ENCODE measurements at places on chromosomes 1 and 21.

DNA sequence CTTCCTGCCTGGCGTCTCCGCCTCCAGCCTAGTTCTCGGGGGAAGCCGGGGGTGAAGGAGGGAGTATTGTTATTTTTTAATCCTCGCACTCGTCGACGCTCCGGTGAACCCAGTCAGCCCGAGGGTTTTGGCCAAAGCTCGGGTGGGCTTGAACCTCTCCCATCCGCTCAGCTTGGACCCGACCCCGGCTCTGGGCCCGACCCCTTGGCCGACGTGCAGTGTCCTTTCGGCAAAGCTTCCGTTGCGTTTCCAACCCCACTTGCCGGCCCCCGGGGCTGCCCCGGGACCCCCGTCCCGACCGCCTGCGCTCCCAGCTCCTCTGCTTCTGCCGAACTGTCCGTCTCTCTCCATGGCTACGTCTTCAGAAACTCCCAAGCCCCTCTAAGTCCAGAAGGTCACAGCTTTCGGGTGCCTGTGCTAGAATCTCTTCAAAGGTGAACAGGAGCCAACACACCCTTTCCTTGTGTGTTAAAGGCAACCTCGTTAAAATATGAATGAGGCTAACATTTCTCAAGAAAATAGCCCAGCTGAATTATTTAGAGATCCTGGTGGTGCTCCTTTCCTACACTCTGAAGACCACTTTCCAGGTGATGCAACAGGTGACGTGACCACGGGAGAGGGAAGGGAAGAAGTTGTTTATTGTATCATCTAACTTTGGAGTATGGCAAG is 647 bp downstream of the DESI2 start:
- DNase-seq, result no peak

DNA sequence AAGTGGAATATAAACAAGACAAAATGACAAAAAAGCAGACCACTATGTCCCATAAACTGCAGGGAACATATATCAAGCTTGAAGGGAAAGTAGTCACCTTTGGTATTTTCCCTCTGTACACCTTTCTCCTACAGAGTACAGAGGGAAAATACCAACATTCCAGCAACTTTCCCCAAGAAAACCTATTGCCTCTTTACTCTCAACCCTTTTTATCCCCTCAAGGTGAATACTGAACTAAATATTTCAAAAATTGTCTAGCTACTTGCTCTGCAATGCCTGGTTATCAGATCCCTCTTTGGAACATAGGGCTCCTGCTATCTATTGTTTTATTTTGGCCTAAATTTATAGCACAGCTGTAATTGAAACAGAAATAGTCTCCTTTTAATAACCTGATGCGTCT is 15.8 kb downstream of the CTXND2 start:
- DNase-seq, result no peak

DNA sequence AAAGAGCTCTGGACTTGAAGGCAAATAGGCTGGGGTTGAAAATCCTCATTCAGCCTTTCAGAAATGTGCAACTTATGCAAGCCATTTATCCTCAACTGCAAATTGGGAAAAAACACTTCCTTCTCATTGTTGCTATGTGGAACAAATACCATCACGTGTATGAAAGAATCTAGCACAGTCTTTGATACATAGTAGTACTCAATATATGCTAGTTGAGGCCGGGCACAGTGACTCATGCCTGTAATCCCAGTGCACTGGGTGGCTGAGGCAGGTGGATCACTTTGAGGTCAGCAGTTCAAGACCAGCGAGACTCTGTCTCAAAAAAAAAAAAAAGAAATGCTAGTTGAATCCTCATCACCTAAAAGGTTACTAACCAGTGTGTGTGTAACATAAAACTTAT is 8.2 kb downstream of the PI4KB start:
- no peak for DNase-seq

- DNase-seq, result no peak
Measured at GRCh38 chr1:93519199-93519829, 71.4 kb downstream of the FNBP1L start.

DNA sequence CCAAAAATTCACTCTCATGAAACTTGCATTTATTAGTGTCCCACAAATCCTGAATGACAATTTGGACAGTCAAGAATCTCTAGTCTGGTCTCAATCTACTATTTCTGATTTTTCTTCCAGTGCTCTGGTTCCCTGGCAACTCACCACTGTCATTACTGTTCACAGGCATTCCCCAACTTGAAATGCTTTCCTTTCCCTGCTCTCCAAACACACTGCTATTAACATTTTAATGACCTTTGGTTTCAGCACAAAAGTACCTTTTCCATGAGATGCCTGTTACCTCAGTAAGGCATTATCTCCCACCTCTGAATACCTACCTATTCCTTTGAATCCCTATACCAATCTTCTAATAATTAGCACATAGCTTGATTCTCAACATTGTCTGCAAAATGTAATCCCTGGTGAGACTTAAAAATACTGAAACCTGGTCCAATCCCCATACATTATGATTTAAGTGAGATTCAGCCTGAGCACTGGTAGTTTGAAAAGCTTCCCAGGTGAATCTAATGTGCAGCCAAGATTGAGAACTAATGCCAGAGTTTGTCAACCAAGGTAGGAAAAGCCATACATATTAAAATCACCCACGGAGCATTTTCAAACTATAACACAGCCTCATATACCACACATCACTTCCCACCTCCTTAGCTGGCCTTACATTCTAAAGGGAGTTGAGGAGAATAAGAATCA is 11.7 kb upstream of the ANGPTL3 start:
- DNase-seq, result no peak

GRCh38 chr1:161781995-161782394 is 15.9 kb downstream of the ATF6 start:
- DNase-seq, result no peak

GRCh38 chr1:18134324-18135046 is 26.9 kb downstream of the IGSF21 start:
- DNase-seq, result peak; percentile 59

GRCh38 chr1:98256700-98257099 is 335.9 kb upstream of the DPYD start:
- DNase-seq, result no peak

DNA sequence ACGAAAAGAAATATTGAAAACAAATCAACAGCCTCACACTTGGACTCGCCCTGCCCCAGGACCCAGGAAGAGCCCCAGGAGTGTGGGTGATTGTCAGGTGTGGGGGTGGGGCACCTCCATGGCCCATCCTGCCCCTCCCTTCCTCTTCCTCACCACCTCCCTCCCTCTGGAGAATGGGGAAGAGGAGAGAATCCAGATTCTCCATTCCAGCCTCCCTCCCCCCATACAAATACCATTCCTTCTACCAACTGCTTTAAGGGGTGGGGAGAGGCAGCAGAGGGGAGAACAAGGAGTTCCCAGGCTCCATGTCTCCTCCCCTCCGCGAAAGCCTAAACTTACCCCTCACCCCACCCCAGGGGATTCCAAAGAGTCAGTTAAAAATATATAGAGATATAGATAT is 36.7 kb downstream of the MEF2D start:
- DNase-seq, result no peak

DNA sequence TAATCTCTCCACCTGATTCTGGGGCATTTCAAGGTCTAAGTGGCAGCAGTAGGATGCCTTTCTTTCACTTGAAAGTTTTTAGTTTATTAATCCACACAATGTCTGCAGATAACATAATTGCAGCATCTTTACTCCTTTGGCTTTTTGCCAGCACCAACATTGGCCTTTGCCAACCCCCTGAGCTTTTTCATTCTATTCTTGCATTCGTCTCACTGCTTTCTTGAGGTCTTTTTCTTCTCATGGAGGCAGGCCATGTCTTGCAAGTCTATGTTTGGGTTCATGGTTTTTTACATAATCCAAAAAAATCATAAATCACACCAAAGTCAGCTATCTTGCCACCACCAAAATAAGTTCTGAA is 30.4 kb upstream of the COG2 start:
- no peak for DNase-seq

GRCh38 chr1:52253421-52253820 is 111.5 kb downstream of the ZFYVE9 start:
- DNase-seq, result no peak

DNA sequence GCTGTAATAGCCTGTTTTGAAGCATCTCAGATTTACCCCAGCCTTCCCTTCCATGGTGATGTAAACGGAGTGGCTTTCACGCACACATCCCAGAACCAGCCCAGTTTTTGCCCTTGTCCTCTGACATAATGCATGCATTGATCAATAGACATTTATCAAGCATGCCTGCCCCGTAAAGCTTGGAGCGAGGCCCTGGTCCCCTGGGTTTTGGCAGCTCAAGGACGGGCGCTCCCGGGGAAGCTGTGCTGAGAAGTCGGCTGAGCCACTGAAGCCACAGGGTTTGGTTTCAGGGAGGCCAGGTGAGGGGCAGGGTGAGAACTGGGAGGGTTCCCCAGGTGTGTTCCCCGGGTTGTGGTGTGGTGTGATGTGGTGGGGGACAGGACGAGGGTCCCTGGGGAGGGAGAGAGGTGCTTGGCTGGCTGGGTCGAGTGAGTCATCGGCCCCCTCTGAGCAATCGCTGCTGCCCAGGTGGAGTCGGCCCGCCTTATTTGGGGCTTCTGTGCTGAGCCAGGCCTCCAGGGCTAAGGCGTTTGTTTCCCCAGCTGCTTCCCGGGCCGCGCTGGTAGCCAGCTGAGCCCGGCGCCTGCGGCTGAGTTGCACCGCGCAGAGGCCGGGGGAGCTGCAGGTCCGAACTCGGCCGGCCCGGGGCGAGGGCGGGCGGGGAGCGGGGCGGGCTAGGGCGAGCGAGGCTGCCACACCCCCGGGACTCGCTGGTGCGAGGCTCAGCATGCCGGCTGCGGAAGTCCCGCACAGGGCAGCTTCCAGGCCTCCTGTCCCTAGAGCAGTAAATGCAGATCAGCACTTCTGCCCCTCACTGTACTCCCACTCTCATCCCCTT is 23.6 kb downstream of the ATP2B4 start:
- peak; percentile 38 for DNase-seq

GRCh38 chr1:219757890-219758289 is 145.0 kb upstream of the ZC3H11B start:
- DNase-seq, result no peak

GRCh38 chr1:233327651-233328141 is at the start of gene MAP3K21:
TSS of gene MAP3K21 (plus strand) at chr1:233327724. CDS start at chr1:233328029, 305 bp downstream.
- DNase-seq, result peak; percentile 38

DNA sequence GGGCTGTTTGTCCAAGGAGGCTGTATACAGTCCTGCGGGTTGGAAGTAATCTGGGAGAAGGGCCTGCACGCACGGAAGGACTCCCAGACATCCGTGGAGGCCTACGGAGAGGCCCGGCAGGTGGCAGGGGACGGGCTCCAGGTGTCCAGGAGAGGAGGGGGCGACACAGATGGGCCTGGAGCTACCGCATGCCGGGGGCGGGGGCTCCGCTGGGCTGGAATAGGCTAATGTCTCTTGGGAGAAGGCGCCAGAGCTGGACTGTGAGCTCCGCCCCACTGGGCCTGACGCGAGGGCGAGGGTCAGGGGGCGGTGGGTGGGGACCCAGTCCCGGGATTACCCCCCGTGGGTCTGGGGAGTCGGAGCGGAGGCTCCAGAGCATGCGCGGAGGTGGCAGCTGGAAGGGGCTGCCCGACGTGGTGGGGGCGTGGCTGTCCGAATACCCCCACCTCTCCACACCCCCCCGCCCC is 659 bp downstream of the AGO1 start:
- no peak for DNase-seq

- DNase-seq, result no peak
Measured at GRCh38 chr1:95084317-95085176, 11.8 kb upstream of the ALG14 start.

DNA sequence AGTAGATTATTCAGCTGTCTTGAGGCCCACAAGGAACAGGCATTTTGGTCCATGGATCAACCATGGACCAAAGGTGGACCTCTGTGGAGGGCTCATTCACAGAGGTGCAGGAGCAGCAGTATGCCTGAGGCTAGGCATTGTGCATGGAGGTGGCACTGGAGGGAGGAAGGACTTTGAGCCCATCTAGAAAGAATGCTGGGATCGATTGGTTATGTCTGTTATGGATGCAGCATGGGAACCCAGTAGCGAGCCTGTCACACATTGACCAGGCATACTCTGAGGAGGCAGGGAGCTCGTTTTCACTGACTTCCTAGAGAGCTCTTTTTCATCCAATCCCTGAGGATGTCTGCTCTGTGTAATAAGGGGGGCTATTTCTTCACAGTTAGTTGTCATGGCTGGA is 75.5 kb downstream of the KCNN3 start:
- no peak for DNase-seq

DNA sequence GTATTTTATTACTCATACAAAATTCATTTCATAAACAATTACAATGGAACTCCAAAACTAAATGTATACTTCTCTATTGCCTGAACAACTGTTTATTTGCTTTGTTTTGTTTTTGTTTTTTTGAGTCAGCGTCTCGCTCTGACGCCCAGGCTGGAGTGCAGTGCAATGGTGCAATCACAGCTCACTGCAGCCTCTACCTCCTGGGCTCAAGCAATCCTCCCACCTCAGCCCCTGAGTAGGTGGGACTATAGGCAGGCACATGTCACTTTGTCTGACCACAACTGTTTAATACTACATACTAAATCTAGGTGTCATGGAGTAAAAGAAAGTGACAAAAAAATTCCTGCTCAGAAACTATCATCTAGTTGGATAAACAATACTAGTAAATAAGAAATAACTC is 49.3 kb downstream of the RAB3GAP2 start:
- DNase-seq, result no peak

GRCh38 chr1:13642306-13643004 is 57.5 kb upstream of the PRDM2 start:
- no peak for DNase-seq

GRCh38 chr1:219463636-219464035 is 149.3 kb downstream of the ZC3H11B start:
- no peak for DNase-seq

DNA sequence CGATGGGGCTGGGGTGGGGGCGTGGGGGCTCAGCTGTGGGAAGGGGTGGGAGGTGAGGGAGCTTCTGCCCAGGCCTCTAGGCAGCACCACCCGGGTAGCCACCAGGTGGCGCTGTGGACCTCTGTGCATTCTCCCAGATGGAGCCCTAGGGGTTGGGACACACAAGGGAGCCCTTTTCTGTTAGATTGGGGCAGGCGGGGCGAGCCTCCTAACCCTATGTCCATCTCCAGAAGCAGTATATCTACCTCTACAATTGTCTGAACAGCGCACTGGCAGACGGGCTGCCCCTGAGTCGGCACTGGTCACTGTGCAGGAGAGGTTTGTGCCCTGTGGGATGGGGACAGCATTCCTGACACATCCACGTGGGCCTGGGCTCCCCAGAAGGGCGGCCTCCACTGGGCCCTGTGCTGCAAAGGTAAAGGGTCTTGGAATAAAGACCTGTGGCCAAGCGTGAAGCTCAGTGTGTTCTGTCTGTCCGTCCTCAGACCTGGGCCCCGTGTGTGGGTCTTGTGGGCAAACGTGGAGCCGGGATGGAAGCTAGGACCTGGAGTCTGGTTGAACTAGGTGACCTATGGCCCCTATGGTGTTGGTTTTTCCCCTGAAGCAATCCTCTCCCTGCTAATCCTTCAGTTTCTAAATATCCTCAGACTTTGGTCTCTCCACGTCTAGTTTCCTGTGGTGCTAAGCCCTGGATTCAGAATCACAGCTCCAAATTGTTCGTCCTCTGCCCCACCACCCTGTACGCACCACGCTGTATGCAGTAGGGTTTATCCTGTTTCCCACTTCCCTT is 4.4 kb upstream of the LGR6 start:
- DNase-seq, result peak; percentile 93

GRCh38 chr1:43237121-43237520 is 32.7 kb upstream of the TMEM125 start:
- DNase-seq, result no peak

GRCh38 chr1:167456524-167456923 is 61.8 kb downstream of the CD247 start:
- no peak for DNase-seq
